ENCODE measurements at places on chromosomes 2 and 18.

DNA sequence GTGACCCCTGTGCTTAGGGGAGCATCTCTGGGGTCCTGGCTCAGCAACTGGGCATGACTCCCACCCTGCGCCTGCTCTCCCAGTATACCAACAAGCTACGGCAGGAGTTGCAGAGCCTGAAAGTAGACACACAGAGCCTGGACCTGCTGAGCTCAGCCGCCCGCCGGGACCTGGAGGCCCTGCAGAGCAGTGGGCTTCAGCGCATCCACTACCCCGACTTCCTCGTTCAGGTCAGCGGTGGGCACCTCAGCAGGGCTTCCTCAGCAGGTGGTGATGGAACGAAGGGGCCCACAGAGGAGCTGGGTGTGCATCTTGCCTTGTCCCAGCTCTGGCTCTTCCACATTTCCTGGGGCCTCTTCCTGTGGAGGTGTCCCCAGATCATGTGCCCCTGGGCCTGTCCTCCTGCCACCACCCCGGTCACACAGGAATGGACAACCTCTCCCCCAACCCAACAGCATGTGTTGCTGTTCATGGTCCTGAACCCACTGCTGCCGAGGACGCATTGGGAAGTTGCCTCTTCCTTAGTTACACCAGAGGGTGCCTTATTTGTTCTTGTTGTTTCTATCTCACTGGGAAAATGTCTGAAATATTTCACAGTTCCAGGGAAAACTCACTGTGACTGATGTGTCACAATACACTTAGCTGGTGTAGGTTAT lies 10.8 kb downstream of the PROM2 start:
- no peak for DNase-seq

GRCh38 chr2:36912695-36913094 lies 53.6 kb downstream of the STRN start:
- no peak for DNase-seq

DNA sequence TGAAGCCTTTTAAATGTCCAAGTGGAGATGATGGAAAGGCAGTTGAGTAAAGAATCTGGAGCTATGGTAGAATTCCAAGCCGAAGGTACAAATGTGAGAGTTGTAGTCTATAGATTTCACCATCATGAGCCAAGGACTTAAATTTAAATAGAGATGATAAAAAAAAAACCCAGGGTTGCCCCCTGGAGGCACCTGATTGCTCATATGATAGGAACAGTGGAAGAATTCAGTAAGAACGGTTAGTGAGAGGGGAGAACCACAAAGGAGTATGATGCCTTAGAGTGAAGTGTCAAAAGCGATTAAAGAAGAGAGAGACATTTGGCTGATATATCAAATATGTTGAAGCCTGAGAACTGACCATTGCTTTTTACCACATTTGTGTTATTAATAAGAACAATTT lies 11.9 kb downstream of the NYAP2 start:
- DNase-seq, result no peak

DNA sequence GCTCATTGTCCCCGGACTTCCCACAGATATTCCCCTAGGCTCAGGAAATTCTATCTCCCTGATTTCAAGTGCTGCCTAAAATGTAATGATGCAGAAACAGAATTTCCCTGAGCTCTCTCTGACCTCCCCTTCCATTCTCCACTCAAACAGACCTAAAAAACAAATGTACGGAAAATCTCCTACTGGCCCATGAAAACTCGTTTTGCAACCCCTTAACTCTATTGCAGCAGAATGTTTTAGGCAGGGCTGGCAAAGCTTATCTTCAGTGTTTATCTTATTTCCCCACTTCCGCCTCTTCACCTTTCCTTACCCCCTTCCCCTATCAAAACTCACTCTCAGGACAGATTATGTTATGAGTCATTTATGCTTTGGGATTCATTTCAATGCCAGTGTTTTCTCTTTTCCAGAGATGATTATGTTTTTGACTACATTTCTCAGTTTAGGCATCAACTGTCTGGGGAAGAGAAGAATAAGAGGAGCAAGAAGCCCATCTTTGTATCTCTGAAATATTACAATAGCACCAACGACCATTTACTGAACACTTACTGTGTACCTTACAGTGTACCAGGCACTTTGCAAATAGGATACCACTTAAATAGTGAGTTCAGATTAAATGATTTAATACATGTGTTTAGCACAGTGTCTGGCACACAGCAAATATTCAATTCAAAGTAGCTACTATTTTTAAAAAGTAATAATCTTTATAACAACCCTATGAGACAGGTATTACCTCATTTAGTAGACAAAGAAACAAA lies 53.9 kb upstream of the STPG4 start:
- no peak for DNase-seq

DNA sequence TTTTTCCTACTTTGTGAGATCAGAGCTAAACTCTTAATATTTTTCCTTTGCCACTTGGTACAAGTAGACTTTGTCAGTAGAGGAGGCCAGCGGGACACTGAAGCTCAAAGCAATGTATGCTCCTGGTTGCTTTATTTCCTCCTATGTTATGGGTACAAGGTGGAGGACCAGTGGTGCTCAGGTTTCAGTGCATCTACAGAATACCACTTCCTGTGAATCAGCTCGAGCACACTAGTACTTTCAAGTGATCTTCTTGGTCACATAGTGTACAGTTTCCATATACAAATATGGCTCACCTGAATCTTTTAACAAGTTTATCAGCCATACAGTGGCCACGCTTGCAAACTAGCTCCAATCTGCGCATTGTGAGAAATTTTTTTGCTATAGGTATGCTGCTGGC lies 1674.8 kb upstream of the TMEFF2 start:
- no peak for DNase-seq

DNA sequence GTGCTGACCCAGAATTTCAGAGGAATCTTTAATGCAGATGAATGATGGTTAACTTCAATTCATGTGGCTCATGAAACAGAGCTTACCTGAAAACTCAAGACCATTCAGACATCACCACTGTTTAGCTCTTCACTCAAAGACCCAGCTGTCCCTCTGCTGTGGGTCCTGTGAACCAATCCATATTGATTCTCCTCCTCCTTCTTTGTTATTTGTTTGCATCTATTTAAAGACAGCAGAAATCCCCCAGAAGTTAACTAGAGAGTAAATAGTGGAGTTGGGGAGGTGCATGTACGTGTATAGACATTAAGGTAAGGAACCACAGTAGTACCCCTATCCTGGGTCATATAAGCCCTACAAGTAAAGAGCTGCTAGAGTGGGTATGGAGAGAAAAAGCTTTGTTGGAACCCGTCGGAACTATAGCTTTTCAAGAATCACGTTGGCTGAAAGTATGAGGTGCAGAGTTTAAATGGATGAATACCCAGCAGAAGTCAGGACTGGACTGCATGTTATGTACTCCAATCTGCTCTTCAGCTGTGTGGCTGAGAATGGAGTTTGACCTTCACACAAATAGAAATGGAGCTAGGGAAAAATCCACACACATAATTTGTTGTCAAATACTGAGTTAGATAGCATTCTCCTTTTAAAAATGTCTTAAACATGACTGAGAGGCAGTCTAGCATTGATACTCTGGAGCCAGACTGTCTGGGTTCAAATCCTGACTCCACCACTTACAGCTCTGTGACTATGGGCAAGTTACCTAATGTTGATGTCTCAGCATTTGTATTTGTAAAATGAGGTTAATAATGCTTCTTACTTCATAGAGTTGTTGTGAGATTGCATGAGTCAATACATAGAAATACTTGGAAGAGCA lies 81.7 kb upstream of the HK2 start:
- DNase-seq, result no peak

GRCh38 chr2:113009622-113010021 lies 4.4 kb downstream of the IL36A start:
- no peak for DNase-seq

GRCh38 chr2:167005096-167005495 lies 116.8 kb downstream of the XIRP2 start:
- no peak for DNase-seq

DNA sequence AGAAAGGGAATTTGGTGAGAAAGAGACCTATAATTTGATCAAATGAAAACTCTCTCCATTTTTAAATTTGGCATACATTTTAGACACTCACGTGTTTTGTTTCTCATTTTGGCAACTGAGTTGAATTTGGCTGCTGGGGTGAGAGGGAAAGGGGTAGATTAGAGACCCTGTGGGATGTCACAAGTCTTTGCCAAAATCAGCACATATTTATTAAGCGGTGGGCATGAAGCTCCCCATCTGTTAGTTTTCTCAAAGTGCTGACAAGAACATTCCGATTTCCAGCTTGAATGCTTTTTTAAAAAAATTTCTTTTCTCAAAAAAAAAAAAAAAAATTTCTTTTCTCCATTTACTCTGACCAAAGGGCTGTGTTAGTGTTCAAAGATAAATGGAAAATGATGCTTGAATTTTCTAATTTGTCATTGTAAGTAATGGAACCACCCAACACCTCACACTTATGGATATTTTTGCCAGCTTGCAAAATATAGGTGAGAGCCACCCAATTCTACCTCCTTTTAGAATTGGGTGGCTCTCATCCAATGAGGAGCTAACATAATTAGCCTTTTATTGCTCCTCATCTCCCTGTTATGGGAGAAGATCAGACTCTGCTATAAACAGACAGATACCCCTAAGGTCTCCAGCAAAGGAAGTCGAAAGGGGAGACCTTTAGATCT lies 222.9 kb upstream of the FN1 start:
- DNase-seq, result no peak

DNA sequence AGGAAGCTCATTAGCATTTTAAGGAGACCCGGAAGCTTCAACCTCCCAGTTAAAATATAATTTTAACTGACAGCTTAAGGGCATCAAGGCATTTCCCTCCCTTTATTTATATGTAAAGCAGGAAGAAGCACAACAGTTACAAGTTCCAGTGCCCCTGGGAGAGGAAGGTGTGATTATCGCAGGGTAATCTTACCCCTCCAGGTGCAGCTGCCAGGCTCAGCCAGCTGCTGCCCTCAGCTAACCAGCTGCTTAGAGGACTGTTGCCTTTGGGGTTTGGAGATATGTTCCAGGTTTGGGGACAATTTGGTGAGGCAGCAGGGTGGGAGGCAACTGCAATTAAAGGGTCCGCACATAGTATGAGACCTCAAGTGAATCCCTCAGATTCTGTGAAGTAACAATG lies 55.3 kb upstream of the SETBP1 start:
- DNase-seq, result no peak

- no peak for DNase-seq
Measured at GRCh38 chr2:20526708-20527107, 79.8 kb downstream of the RHOB start.

Data from stimulated activated CD4-positive, alpha-beta T cell treated with anti-CD3 and anti-CD28 coated beads, Interleukin-1b, Interleukin-23, amount 100 ng/mL, for 4 hours (primary cell).